ENCODE measurements at places on chromosomes 11 and 22.

GRCh38 chr22:29032584-29032983 lies 29.0 kb downstream of the C22orf31 start:
- DNase-seq, result no peak

DNA sequence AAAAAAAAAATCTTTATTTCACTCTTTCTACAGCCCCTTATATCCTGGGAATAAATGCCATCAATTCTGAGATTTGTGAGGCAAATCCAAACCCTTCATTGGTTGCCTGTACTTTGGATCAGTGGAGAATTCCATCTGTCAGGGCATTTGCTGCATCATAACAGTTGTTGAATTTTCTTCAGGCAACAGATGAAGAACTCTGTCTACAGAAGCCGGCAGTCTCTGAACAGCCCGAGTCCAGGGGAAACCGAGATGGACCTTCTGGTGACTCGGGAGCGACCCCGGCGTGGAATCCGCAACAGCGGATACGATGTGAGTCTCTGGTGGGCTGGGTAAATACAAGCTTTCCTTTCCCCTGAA lies 82.3 kb downstream of the C11orf91 start:
- no peak for DNase-seq

GRCh38 chr11:128522943-128523518 lies 64.3 kb downstream of the ETS1 start:
- DNase-seq, result no peak

- DNase-seq, result no peak
Measured at GRCh38 chr11:107973641-107974040, 35.1 kb upstream of the CUL5 start.

DNA sequence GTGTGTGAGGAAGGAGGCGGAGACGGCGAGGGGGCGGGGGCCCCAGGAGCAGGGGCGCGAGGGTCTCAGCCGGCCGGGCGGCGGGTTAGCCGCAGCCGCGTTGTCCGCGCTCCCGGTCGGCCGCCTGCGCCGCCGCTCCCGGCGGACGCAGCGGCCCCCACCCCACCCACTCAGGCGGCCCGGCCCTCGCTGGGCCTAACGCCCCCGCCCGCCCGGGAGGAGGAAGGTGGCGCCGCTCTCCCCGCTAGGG lies at the start of gene FCHSD2:
Gene FCHSD2 (minus strand): TSS at position 191 of the 250 bp plus-strand sequence. CDS start 441 bp downstream, outside the sequence.
- DNase-seq, result no peak

- DNase-seq, result no peak
Measured at GRCh38 chr11:32081129-32081641, 9.7 kb upstream of the RCN1 start.

GRCh38 chr11:64590763-64591221 lies at the start of gene SLC22A12:
Gene SLC22A12 (plus strand): TSS chr11:64591220. CDS start chr11:64591557, 337 bp downstream.
- DNase-seq, result no peak

GRCh38 chr11:11841116-11841722 lies 553 bp upstream of the USP47 start:
- no peak for DNase-seq

- no peak for DNase-seq
Measured at GRCh38 chr11:103696123-103696522, 340.3 kb upstream of the DDI1 start.

DNA sequence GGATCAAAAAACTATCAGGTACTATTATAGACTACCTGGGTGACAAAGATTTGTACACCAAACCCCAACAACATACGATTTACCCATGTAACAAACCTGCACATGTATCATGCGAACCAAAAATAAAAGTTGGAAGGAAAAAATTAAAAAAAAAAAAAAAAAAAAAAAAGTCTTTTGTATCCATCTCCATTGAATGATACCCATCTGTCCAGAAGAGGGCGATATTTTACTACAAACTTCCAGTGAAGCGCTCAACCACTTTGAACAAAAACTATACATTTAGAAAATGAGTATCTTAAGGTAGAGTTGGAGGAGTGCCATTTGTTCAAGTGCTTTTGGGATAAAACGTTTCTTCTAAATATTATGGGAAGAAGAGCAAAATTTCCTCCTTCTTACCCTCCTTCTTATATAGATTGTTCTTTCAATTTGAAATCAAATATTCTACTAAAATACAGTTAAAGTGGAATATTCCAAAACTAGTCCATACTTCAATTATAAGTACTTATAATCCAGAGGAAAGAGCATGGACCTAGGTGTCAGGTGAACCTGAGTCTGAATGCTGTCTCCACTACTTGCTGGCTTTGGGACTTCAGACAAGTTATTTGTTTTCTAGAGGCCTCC lies 23.3 kb downstream of the ARL14EP start:
- peak; percentile 22 for DNase-seq

DNA sequence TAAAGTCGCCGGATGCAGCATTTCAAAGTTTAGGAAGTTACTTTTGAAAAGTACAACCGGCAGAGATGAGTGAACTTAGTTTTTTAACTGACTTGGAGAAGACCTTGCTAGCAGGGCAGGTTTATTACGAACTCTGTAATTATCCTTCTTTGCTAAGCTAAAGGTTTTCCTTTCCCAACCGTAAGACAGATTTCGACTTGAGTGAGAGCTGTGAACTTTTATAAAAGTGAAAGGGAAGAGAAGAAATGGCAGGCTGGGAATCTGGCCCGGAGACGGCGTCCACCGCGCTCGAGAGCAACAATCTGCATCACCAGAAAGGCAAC lies 659 bp upstream of the TEAD1 start:
- no peak for DNase-seq

DNA sequence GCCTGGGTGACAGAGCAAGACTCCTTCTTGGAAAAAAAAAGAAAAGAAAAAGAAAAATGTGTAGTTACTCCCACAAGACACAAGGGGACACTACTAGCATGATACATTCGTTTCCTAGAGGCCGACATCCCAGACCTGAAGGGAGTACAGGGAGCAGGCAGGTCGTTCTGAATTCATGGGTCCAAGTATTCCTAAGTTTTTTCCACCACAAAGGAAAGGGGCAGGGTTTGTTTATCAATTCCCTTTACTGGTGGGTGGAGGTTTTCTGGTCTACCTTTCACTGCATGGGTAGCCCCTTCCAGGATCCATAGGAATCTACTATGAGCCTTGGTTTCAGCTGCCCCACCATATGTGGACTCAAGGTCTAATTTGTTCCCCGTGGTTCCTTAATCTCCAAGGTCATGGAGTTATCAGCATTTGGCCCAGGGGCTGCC lies 11.8 kb downstream of the TIGD3 start:
- no peak for DNase-seq

DNA sequence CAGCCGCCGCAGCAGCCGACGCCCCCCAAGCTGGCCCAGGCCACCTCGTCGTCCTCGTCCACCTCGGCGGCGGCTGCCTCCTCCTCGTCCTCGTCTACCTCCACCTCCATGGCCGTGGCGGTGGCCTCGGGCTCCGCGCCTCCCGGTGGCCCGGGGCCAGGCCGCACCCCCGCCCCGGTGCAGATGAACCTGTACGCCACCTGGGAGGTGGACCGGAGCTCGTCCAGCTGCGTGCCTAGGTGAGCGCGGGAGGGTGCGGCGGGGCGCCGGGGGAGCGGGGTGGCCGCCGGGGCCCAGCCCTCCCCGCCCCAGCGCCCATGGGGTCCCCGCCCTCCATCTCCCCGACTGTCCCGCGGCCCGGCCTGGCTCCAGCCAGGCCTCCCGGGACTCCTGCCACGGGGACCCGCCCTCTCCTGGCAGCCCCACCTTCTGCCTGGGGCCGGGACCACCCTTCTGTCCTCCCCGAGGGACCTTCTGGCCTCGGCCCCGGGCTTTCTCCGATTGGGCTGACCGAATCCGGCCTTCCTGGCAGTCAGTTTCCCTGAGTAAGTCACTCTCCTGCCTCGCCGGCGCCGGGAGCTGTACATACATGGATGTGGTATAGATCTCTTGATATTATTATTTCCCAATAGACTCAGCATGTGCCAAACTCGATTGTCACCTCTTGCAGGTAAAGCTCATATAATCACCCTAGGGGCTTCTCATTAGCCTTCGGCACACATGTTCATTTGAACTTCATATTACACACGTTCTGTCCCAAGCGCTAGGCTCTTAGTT lies 720 bp downstream of the PACS1 start:
- peak; percentile 47 for DNase-seq

DNA sequence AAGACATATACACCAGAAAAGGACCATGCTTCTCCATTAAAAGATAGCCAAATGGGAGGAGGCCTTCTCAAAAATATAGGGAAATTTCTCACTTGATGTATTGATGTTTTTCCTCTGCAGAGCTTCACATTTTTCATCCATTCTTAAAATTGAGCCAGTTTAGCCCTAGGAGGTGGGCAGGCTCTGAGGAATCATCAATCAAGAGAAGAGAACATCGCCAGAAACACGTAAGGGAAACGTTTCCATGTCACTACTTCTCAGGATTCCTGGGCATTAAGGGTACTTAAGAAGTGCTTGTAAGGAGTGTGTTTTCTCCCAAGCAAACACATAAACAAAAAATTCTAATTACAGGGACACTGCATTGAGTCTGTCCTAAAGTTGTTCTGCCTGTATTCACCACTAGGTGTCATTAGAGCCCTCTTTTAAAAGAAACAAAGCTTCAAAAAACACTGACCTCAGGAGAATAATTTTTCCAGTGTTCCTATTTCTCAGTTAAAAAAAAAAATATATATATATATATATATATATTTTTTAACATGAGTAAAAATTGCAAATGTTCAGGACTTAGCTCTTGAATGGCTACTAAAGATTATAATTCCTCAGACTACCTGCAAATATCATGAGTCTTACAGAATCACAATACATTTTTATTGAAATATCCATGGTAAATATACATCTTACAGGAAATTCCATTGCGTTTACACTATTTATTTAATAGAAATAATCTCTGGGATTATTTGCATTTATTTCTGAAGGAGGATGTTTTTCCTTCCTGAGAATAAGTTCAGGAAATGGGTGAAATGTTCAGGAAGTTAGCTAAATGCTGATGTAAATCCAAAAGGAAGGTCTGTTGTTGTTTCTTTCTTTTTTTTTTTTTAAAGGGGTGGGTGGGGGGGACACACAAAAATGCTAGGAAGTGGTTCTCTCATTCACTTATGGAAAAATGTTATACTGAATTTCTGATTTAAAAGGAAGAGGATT lies 16.0 kb downstream of the FZD4 start:
- peak; percentile 37 for DNase-seq

GRCh38 chr11:128262463-128263345 lies 324.7 kb downstream of the ETS1 start:
- DNase-seq, result no peak

- DNase-seq, result peak; percentile 43
Measured at GRCh38 chr11:129374993-129375750, 476 bp upstream of the BARX2 start.

DNA sequence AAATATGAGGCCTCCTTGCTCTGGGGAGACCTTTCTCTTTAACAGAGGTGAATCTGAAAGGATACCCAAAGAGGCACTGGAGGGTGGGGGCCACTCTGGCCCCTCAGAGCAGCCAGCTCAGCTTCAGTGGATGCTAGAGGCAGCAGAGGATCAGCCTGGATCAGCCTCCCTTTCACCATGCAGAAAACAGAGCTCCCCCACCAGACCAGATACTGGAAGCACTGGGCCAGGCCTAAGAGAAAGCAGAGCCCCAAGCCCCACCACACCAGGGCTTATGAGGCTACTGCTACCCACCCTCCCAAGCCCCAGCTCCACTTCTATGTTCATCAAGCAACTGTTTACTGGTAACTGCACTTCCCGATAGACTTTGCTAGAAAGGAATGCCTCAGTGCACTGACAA lies 4.0 kb upstream of the SLC43A3 start:
- DNase-seq, result no peak

- no peak for DNase-seq
Measured at GRCh38 chr11:110294509-110294908, 1.9 kb downstream of the RDX start.

DNA sequence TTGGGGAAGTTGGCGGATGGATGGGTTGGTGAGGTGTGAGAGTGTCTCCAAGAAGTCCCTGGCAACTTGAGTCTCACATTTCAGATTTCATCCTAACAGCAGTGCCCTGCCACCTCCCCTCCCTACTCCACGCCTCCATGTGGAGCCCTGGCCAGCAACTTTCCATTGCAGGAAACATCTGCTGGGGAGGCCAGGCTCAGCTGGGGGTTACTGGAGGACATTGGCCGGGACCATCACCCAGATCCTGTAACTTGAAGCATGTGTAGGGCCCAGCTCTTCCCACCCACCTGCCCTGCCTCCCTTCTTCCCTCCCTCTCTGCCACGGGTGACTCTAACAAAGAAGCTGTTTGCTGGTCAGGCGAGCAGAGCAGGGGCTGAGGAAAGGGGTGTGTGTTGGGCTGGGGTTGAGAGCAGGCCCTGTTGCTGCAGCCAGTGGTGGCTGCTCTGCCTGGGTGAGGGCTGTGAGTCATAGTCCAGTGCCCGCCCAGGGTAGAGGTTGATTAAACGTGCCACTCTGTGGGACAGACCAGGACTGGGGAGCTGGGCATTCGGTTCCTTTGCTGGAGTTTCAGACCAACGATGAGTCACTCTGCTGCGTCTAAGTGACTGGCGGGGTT lies 64.0 kb downstream of the SCN3B start:
- DNase-seq, result peak; percentile 45

DNA sequence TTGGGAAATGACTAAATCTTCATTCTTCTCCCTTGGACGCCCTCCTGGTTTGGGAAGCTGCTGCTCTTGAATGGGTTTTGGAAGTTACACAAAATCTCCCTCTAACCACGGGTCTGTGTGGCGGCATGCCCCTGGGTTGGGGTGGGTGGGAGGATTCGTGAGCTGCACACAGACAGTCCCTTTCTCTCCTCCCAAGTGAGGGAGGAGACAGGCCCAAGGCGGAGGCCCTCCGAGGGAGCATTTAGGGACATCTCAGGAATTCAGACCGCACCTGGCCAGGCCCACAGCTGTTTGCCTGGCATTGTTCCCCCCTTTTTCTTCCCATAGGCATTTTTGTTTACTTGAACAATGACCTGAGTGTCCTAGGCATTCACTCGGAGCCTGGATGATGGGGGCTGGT lies 94.1 kb downstream of the MPPED1 start:
- DNase-seq, result no peak

GRCh38 chr11:823441-824291 lies 4.1 kb upstream of the CRACR2B start:
- no peak for DNase-seq

DNA sequence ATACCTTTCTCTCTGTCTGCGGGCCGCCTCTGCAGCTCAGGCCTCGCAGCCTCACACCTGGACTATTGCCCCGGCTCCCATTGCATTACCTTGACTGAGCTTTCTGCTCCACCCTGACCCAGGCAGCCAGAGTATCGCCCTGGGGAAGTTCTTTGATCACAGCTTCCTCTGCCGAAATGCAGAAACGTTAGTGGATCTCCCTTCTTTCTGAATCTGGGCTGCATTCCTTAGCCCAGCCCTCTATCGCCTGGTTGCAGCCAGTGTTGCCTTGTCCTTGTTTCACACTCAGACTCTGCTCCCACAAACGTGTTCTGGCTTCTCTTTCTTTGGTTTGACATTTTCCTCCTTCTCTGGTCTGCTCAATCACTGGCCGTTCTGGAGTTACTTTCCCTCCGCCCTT lies 195.7 kb downstream of the ADAMTS15 start:
- DNase-seq, result no peak

DNA sequence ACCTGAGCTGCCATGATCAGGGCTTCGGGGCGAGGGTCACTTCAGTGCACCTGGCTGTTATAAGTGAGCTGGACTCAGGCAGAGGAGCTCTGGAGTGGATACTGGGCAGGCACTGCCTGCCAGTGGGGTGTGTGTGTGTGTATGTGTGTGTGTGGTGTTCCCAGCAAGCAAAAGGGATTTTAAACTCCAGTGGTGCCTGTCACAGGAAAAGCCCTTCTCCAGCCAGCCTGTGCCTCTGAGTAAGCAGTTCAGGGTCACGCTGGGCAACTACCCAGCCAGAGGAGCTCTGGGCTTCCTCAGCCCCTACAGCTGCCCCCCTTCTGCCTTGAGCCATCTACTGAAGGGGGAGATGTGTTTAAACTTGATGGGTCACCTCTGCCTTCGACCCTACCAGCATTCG lies 109.0 kb downstream of the OSBP2 start:
- no peak for DNase-seq

GRCh38 chr22:20428496-20429253 lies 8.9 kb downstream of the SCARF2 start:
- DNase-seq, result no peak
